ENCODE measurements at places on chromosomes 2 and 18.

DNA sequence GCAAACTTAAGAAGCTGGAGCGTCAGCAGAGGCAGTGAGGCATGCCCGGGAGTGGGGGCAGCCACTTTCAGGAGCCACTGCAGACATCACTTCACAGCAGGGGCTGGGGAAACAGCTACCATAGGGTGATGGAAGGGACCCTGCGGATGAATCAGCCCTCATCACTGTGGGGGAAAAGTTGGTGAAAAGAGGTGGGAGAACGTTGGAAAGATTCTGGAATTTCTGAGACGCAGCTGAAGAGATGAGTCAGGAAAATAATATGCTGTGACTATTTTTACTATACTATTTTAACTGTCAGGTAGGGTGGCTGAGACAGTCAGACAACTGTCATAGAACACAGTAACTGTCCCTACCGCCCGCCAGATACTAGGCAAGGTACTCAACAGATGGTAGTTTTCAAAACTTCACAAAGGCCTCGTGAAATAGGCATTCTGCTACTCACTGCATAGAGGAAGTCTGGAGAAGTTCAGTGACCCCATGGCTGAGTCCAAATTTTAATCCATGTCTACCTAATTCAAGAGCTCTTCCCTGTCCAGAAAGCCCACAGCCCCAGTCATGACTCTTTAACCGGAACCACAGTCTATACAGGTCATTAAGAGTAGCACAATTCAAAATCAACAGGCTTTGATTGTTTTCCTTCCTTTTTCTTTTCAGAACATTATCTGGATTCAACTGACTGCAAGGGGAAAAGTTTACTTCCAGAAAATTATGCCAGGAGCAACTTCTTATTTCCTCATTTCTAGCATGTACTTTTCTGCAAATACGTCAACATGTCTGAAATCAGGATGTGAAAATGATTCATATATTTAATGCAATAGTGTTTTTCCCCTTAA is 39.3 kb upstream of the EPB41L3 start:
- DNase-seq, result no peak

- no peak for DNase-seq
Measured at GRCh38 chr2:157427003-157427921, 16.6 kb downstream of the CYTIP start.

DNA sequence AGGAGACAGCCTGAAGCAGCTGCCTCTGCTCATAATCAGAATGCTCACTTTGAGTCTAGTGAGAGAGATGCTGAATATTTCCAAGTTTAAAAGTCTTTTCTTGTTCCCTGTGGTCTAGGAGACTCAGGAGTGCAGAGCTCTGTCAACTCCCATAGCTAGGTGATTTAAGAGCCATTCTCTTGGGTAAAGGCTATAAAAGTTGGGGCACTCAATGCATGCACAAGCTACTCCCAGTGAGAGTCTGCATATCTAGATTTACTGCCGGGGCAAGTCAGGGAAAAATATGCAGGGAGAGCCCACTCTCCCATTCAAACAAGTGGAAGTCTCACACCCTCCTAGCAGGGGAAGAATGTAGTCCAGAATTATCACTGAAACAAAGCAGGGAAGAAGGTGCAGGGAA is 408.6 kb upstream of the KCNJ3 start:
- DNase-seq, result no peak

DNA sequence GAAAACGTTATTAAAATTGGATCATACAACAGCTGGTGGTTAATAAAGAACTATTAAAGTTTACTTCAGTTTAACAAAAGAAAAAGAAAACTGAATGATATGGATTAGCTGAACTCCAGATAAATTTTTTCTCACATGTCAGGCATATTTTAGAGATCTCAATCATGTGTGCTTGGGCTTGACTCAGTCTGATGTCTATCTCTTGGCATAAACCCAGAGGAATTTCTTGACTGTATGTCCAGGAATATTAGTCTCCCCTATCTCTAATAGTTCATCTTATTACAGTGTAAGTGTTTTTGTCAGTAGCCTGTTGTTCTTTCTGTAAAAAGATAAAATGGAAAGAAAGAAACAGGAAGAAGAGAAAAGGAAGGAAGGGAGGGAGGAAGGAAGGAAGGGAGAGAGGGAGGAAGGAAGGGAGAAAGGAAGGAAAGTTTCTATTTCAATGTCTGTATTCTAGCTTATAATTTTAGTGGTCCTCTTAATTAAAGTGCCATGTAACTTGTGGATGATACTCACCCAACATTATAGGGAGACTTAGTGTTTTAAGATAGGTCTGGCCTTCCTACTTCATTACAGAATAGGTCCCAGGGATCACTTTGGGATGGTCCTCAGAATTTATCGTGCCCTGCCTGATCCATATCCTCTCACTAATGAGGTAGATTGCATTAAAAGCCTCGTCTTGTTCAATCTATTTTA is 99.7 kb upstream of the UGP2 start:
- DNase-seq, result no peak

DNA sequence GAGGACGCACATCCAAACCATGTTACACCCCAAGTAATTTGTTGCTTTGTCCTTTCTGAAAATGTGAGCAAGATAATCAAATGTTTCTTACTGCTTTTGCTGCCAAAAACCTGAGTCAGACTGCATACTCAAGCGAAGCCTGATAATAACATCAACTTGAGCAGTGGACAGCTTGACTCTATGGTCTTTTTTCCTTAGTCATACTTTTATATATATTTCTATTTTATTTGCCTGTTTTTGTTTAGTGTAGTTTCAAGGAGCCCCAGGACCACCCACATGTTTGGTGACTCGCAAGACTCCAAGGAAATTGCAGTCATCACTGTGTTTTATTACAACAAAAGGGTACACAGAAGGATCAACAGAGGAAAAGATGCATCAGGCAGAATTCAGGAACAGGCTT is 688.4 kb upstream of the PIK3C3 start:
- no peak for DNase-seq

Measured in activated CD4-positive, CD25-positive, alpha-beta regulatory T cell (primary cell).